A172 (cell line): ENCODE measurements at places on chromosomes 16 and 17. TPM values are rescaled to one million over a fixed set of nuclear protein-coding genes. Genes with fewer than 3 reads are reported as not detected.

GRCh38 chr17:39393736-39394135 is 7.7 kb downstream of the FBXL20 start:
- no peak for DNase-seq

- DNase-seq, result no peak
Measured at GRCh38 chr16:86342161-86342834, 168.0 kb upstream of the FOXF1 start.

Gene RAI1
- 5.9 and 8.8 TPM in 2 replicates for total RNA-seq

DNA sequence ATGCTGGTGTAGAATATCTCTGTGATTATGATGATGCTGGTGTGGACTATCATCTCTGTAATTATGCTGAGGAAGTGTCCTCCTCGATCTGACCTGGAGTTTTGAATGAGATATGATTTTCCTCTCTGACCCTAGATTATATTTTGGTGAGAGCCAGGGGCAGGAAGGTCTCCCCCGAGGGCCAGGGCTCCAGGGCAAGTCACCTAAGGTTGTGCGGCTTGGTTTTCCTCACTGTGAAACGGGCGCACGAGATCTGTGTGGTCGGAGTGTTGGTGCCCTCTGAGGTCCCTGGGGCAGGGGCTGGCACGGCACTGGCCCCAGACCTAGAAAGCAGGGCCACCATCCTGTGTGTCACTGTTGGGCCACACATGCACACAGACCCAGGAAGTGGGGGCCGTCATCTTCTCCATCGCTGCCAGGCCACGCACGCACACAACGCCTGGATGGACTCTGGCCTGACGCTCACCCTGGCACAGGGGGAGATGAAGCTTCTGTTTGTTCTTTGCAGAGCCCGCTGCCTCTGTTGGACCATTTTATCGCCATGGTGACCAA is 67.7 kb upstream of the ZNF469 start:
- DNase-seq, result no peak

Gene SLC12A3
- not detected in 2 replicates for total RNA-seq

DNA sequence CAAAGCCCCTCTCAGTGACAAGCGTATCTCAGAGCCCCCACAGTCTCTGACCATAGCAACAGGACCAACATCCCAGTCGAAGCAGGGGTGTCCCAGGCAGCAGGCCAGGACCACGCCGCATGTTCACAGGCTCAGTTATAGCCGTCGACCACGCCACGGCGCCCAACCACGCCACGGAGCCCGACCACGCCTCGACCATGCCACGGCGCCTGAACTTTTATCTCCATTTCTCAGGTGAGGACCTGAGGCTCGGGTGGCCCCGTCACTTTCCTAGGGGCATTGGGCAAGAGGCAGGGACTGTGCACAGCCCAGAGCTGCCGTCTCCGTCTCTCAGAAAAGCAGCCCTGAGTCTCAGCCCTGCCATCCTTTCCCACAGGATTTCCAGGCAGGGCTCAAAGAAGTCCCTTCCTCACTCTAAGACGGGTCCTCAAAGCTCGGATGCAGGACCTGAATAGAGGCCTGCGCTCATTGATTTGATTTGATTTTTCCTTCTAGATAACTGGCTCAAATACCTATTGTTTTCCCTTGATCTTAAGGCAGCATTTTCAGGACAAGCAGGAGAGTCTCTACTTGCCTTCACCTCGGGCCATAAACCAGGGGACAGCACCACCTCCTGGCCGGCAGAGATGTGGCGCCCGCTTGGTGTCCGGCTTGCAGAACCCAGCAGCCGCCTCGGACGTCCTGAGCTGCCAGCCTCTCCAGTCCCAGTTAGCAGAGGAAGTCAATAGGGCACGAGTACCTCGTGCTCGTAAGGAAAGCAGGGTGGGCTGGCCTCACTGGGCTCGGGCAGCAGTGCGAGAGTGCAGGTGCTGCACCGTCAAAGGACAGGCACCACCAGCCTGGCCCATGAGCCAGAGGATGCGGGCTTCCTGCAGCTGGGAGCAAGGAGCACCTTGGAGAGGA is 38.8 kb downstream of the C16orf95 start:
- DNase-seq, result peak; percentile 67

DNA sequence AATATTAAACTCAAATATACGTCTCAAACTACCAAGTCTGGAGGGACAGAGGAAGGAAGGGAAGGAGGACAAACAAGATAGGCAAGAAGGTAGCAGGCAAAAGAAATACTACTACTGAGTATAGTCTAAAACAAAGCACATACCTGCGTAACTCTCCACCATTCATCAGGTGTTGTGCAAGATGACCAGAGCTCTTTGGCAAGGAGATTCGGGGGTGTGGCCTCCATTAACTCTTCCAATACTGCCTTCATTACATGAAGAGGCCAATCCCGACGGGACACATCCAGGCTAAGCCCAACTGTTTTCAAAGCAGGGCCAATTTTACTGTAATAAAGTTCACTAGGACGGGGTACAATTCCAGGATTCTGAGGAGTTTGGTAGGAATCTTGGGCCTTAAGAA is 38.2 kb upstream of the ARL6IP1 start:
- no peak for DNase-seq

- peak; percentile 15 for DNase-seq
Measured at GRCh38 chr17:6328279-6328678, 106.6 kb downstream of the AIPL1 start.

Gene CHST4
- 0.55 and 0.60 TPM in 2 replicates for total RNA-seq

DNA sequence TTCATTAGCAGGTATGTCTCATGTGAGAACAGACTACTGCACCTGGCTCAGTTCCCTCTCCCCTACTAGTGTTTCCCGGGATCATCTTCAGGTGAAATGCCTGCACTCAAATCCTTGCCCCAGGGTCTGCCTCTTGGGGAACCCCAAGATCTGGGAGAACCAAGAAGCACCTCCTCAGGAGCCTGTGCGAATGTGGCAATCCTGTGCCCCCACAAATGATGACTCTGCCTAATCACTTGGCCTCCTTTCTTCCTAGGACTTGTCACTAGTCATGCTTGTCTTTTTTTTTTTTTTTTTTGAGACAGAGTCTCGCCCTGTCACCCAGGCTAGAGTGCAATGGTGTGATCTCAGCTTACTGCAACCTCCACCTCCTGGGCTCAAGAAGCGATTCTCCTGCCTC is 21.7 kb downstream of the ADAD2 start:
- no peak for DNase-seq
